Erythroblast (primary cell): ENCODE measurements at places on chromosomes 11 and 22.

GRCh38 chr11:78187366-78188285 is 800 bp downstream of the KCTD21 start:
- DNase-seq, result no peak

DNA sequence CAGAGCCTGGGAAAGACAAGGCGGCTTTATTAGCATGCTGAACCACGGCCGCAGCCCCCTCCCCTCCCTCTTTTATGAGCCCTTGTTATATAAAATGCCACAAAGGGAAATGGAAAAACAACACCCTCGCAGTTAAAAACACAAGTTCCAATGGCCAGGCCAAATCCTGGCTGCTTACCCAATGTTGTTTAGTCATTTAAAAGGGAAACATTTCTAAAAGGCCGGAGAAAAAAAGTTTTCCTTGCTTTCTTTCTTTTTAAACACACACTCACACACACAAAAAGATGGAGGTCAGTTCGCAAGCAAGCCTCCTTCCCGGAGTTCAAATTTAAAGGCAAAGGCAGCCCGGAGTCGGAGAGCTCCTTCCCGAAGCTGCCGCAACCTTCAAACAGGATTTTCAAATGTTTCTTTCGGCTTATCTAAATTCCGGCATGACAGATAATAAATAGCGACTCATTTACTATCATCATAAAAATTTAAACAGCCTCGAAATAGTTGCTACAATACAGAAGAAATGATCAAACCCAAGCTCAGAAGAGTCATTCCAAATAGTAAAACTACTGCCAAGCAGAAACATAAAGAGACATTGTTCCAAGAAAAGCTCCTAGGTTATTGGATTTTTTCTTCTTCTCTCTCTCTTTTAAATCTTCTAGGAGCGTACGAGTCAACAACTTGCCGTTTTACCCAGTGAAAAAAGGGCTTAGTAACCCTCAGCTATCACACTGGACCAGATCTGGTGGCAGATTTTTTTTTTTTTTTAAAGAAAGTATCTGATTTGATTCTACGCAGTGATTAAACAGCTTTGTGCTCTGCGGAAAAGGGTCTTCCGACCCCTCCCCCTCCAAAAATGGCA is 3.5 kb downstream of the PHF21B start:
- DNase-seq, result no peak

GRCh38 chr11:34731603-34732002 is 110.7 kb downstream of the EHF start:
- DNase-seq, result no peak

DNA sequence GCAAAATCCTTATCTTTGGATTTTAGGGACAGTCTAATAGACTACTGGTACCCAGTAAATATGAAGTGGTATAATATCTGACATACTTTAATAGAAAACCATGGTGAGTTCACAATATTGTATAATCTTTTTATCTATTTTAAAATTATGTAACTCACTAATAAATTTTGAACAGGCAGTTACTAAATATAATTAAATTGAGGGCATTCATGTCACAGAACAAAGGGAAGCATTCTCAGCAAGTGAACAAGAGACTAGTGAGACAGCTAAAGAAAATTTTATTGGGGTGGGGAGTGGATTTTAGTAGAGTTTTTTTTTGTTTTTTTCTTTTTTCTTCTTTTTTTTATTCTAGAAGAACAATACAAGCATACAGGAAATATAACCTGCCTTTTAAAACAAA is 55.0 kb downstream of the DNAJC24 start:
- DNase-seq, result no peak

DNA sequence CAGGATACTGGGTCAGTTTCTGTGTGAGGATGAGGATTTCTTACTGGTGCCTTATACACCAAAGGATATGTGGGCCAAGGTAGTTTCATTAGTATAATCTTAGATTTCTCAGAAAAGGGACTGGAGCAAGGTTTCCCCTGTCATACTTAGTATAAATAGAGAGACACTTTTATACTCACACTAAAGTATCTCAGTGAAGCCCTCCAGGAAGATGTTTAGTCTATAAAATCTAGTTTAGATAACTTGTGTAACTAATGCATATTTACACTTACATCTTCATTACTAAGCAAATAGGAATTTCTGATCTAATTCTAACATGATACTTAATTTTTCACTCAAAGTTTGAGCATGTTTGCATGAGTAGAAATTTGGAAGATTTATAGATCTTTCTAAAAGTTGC is 11.1 kb downstream of the EMSY start:
- DNase-seq, result no peak

- DNase-seq, result no peak
These were observed 28.3 kb downstream of the DRD2 start for GRCh38 chr11:113446938-113447337.

DNA sequence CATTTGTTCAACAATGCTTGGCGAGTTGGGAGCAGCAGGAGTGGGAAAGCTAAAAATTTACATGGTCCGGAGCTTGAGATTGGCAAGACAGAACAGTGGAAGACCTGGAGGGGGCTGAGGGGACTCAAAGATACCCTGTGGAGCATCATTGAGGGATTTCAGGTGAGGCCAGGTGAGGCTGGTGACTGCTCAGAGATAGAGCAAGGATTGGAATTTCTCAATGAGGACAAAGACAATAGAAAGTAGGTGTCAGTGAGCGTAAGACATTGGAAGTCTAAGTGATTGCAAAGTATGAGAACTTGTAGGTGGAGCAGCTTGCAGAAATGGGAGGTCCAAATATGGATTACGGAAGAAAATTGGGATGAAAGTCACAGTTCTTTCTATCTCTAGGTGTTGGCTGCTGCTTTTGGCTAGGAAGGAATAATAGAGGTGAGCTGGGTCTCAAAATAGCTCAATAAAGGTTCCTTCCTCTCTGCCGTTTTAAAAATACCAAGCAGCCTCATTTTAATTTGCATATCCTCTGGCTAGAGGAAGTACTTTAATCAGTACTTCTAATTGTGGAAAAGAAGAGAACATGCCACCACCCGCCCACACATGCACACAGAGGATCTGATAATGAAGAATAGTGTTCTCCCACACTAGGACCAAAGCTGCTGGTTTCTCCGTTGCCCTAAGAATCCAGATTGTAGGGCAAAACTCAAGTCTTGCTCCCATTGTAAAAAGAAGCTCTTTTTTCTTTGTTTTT is 41.8 kb upstream of the SORL1-AS1 start:
- no peak for DNase-seq

GRCh38 chr11:22584976-22585375 is 40.6 kb downstream of the FANCF start:
- no peak for DNase-seq

DNA sequence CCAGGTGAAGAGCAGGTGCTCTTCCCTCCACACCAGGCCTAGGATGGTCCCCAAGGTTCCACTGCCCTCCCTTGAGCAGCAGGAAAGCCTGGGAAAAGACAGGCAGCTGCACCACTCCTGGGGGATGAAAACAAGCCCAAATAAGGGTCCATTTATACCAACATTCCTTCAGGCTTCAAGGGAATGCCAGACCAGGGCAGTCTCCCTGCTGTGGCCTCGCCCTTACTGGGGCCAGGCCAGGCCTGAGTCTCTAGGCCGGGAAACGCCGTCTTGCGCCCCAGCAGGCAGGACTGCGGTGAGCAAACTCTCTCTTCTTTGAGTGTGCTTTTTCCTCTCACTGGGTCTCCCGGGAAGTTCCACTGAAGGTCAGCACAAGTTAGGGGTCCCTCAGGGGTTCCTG is 443.5 kb downstream of the SOX6 start:
- DNase-seq, result no peak

DNA sequence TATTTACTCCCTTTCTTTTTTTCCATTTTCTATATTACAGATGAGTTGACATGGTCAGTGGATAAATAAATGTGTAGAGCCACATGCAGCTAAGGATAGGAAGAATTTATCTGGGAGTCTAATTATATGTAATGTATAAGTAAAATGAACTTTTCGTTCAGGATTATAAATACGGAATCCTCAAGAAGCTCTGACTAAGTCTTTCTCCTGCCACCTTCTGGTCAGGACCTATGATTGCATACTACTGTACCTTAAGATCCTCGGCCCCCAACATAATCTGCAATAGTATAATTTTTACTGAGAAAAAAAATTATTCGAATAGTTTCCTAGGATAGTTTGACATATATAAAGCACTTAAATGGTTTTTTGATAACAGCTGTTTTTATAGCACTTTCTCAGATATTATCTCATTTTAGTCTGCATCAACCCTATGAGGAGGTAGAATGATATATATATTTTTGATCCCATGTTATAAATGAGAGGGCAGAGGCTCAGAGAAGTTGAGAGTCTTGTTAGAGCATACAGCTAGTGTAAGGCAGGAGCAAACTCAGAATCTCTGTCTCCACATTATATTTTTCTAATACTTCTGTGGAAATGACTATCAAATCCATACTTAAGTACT is 36.1 kb downstream of the CCDC90B start:
- peak; percentile 64 for DNase-seq

GRCh38 chr11:126457817-126458216 is 102.3 kb downstream of the ST3GAL4 start:
- no peak for DNase-seq

- DNase-seq, result no peak
These were observed 1.2 kb upstream of the MMP10 start for GRCh38 chr11:102781676-102782075.

- DNase-seq, result no peak
These were observed 34.4 kb upstream of the KIRREL3 start for GRCh38 chr11:127034973-127035372.

DNA sequence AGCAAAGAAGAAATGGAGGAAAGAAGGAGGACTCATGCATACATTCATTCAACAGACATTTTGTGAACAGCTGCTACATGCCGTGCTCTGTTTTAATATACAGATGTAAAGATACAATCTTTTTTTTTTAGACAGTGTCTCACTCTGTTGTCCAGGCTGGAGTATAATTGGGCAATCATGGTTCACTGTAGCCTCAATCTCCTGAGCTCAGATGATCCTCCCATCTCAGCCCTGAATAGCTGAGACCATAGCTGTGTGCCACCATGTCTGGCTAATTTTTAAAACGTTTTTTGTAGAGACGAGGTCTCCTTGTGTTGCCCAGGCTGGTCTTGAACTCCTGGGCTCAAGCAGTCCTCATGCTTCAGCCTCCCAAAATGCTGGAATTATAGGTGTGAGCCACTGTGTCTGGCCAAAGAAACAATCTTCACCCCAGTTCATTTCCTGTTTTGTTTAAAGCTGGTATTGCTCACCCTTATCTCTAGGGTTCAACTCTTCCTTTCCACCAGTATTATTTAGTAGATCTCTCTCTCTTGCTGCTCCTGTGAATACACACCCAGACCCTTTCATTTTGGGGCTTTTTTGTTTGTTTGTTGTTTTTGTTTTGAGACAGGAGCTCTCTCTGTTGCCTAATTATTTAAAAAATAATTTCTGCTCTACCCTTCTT is 69.8 kb downstream of the RNF169 start:
- no peak for DNase-seq

- DNase-seq, result no peak
These were observed 30.7 kb upstream of the ARFGAP3 start for GRCh38 chr22:42887523-42888507.

GRCh38 chr11:44430140-44430539 is 120.2 kb upstream of the ALX4 start:
- no peak for DNase-seq

- DNase-seq, result peak; percentile 20
These were observed 16.3 kb upstream of the CABP2 start for GRCh38 chr11:67539550-67539949.

DNA sequence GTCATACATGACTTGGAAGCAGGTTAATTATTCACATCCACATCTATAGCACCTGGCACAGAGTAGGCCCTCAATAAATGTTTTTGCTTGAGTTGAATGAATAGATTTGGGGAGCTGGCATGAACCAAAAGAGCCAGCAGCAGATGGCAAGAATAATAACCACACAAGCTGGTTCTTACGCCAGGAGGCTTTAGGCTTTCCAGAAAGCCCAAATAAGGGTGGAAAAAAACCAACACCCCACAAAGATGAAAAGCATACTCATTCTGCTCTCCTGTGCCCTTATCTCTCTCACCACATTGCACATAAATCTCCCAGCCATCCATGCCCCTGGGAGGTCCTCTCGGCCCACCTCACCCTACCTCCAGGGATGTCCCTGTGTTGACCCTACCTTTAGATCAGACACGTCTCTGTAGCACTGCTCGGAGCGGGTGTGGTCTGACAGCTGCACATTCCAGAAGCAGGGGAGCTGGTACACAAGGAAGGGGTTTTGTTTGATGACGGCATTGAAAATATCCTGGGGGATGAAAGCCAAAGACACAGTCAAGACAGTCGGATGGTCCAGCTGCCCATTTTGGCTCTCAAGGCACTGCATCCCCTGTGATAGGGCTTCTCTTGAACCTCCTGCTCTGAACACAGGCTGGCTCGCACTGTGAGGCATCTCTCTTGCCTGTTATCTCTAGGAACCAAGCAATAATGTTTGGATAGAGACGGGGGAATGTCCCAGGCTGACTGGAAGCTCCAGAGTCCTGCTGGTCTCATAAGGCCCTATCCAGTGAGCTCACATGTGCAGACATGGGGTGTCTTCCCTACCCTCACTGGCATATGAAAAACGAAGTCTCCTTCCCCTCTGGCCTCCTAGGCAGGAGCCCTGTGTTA is 323.6 kb upstream of the SYN3 start:
- DNase-seq, result no peak

DNA sequence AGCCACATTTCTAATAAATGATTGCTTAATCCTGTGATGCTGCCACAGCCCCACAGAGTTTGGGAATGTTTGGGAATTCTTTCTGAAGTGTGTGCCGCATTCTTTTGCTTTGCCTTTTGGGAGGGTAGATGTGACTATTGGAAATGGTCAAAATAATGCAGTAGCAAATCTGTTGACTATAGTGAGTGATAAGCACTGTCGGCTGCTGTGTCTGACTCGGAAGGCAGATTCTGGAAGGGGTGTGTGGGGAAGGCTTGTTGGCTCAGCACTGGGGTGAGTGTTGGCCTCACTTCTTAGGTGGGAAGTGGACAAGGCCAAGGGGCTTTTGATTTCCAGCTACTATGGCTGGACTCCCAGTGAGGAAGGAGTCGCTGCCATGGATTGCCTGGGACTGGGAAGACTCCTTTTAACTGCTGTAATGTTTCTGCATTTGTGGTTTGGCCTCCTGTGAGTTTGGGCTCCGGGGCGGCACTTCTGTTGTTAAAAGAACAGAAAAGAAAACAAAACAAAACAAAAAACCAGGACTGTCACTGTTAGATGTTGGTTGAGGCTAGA is 20.1 kb downstream of the ZBTB16 start:
- DNase-seq, result peak; percentile 38

DNA sequence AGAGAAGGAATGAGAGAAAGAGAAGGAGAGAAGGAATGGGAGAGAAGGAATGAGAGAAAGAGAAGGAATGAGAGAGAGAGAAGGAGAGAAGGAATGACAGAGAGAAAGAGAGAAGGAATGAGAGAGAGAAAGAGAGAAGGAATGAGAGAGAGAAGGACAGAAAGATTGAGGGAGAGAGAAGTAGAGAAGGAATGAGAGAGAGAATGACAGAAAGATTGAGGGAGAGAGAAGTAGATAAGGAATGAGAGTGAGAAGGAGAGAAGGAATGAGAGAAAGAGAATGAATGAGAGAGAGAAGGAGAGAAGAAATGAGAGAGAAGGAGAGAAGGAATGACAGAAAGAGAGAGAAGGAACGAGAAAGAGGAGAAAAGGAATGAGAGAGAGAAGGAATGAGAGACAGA is 34.1 kb upstream of the APOL5 start:
- DNase-seq, result no peak

GRCh38 chr11:61609980-61610366 is 29.1 kb upstream of the SYT7 start:
- no peak for DNase-seq

GRCh38 chr22:39472570-39473556 is 16.1 kb downstream of the MGAT3 start:
- DNase-seq, result peak; percentile 95
